ENCODE measurements at places on chromosomes 3 and 15. TPM values are rescaled to one million over a fixed set of nuclear protein-coding genes. Genes with fewer than 3 reads are reported as not detected.

The ACAP2 gene
- 8.3 TPM for polyA plus RNA-seq

The GATA2 gene
- polyA plus RNA-seq: 15.0 TPM

The FAM3D gene
- not detected for polyA plus RNA-seq

The CAND2 gene
- 4.9 TPM for polyA plus RNA-seq

The FAM81A gene
- polyA plus RNA-seq: not detected

The SPSB4 gene
- polyA plus RNA-seq: not detected

GRCh38 chr3:130260918-130261317 is 84.6 kb upstream of the COL6A5 start:
- DNase-seq: no peak

- DNase-seq: no peak
Observed at GRCh38 chr3:2343031-2343682, 244.5 kb downstream of the CNTN4 start.

DNA sequence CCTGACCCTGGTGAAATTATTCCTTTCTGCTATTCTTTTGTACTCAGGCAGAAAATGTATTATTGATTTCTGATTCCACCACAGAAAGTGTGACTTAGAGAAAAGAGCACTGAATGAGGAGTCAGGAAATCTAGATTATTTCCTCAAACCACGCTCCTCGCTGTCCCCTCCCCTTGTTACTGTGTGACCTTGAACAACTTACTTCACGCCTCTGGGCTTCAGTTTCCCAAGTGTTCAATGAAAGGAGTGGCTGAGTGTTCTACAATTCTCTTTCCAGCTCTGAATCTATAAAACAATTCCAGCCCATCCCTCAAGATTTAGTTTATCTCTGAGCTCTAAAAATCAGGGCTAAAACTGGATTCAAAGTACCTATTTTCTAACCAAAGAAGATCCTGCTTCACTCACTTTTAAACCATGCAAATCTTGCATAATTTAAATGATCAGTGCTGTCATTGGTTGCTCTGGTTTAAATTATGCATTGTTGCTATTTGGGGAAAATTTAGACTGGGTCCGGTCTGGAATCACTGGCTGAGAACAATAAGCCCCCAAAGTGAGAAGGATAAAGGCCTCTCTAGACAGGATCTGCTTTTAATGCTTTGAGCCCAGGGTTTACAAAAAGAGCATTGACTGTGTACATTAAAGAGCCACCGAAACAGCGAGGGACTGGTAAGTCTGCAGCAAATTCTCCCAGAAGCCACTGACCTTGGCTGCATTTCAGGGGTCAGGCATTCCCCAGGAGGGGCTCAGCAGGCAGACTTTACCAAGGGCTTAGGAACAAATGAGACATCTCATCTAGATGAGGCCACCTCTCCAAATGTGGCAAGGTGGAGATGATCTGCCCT is 3.2 kb downstream of the TNIK start:
- DNase-seq: no peak

DNA sequence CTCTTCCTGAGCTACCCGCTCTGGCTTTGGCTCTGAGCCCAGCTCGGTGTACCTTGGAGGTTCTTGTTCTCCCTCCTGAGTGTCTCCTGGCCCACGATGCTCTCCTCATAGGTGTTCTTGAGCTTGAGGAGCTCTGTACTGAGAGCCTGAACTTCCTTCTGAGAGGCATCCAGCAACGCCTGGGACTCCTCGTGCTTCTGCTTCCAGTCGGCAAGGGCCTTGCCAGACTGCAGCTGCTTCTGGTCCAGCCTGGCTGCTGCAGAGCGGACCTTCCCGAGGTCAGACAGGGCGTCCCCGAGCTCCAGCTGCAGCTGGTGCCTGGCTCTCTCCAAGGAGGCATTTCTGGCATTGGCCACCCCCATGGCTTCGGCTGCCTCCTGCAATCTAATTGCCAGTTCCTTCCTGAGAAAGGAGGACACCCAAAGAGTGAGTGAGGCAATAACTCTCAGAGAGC is 99.8 kb downstream of the MYH15 start:
- no peak for DNase-seq

DNA sequence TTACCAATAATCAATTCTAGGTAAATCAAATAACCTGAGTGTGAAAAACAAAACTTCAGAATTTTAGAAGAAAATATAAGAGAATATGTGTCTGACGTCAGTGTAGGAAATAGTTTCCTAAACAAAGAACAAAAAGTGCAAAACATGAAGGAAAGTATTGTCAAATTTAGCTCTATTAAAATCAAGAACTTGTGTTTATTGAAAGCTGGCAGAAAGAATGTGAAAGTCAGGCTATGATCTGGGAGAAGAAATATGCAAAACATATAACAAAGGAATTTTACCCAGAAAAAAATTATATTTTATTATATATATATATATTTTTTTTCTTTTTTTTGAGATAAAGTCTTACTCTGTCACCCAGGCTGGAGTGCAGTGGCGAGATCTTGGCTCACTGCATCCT is 129.1 kb upstream of the ANKRD28 start:
- peak; percentile 54 for DNase-seq

GRCh38 chr3:25603703-25604102 is 61.0 kb downstream of the TOP2B start:
- no peak for DNase-seq

- no peak for DNase-seq
Observed at GRCh38 chr3:195893516-195893915, 14.8 kb downstream of the TNK2 start.

DNA sequence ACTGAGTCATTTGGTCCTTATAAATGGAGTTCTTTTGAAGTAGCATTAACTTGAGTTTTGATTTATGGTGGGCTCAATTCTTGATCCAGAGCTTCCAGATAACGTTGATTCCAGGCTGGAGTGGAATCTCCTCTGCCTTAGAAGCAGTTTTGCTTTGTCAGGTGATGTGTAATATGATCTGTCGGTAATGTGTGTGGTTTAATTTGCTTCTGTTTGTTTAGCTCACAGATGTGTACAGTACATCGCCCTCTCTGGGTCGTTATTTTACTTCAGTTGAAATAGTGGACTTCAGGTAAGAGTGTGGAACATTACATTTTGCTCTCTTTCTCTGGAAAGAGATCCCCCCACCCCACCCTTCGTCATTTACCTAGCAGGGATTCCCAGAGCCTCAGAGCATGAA is 23.1 kb downstream of the C3orf52 start:
- DNase-seq: no peak

DNA sequence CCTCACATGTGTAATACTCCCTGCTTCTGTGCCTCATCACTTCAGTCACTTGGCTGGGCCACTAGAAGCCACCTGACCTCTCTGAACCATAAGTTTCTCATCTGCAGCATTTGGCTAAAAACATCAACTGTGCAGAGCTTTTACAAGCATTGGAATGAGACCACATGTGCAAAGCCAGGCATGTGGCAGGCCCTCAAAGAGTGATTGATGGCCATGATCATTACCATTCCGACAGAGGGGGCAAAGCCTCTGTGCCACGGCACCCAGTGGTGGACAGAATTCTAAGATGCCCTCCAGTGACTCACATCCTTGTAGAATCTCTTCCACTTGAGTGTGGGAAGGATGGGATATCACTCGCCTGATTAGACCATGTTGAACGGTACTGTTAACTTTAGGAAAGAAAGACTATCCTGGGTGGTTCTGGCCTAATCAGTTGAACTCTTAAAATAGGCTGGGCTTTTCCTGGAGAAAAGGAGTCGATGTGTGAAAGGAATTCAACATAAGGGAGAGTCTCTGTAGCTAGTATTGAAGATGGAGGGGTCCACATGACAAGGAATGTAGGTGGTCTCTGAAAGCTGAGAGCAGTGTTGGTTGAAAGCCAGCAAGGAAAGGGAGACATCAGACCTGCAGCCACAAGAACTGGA is 13.5 kb downstream of the CDCP1 start:
- no peak for DNase-seq

DNA sequence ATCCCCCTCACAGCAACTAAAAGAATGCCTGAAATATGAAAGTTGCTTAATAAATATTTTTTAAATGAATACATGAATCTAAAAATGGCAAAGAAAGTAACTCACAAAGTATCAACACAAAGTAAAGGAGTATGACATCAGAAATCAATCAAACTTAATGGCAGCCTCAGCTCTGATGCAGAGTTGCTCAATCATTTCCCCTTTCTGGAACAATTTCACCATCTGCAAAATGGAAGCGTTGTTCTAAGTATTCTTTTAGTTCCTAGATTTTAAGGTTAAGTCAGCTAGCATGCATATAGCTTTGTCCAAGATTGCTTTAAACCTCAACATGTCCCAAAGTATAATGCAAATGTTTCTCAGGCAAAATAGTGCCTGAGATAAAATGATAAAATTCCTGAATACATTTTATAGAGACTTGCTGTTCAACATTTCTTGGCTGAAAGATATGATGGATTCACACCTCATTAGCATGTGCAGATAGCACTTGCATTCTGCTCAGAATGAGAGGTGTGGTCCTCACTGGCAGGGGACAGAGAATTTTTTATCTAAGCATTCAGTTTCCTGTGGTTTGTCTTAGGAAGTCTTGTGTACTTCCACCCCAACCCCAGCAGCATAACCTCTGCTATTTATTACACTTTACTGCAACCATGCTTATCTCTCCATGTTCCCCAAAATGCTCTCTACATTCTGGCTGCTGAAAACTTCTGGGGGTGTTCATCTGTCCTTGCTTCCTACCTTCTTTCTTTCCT is 429.3 kb downstream of the GRM7 start:
- no peak for DNase-seq

GRCh38 chr3:117995842-117996437 is 1038.7 kb downstream of the IGSF11 start:
- DNase-seq: peak; percentile 26

DNA sequence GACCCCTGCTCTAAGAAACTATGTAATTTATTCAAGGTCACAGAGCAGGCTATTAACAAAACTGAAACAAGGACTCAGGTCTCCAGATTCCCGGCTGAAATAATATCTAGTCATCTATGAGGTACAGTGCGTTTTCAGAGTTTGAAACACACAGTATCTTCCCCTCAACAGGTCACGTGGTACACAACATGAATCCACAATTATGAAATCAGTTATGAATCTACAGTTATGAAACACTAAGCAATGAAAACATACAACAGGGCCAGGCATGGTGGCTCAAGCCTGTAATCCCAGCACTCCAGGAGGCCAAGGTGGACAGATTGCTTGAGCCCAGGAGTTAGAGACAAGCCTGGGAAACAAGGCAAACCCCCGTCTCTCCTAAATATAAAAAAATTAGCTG is 72.7 kb downstream of the FSIP1 start:
- no peak for DNase-seq

Data from IMR-90 (cell line).